Activated naive CD4-positive, alpha-beta T cell treated with anti-CD3 and anti-CD28 coated beads, Interleukin-2, amount 10 ng/mL, durations not matched to agents 7 days and 5 days (primary cell): ENCODE measurements at places on chromosomes 4 and X.
A peak's percentile ranks its signal among the peaks of the same experiment; 100 is the strongest.

DNA sequence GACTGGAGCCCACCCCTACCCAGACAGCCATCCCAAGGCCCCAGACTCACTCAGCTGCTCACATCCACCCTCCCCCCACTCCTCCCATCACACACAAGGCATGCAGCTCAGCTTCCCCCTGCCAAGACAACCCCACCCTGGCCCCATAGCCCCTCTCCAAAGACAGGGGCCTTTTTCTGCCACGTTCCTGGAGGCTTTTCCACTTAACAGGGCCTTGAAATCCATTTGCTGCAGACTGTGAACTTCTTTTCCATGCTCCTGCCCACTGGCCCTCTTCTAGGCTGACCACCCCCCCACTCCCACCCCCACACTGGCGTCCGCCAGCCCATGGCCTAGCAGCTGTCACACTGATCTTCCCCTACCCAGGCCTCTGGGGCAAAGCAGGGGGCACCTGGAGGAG lies 76.0 kb downstream of the PJA1 start:
- no peak for DNase-seq

DNA sequence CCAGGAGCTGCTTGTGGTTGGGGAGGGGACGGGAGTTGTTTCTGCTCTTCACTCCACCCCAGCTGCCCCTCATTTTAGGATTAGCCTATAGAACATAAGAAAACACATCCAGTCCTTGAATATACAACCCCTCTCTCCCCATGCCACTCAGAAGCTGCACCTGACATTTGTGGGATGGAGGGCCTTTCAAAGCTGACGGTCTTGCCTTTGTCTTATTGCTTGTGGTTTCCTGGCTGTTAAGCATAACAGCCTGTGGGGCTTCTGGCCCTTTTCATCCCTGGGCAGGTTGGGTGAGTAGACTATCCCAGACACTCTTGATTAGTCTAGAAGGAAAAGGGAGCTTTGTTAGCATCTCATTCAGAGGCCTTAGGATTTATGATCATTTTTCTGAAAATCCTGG lies 407.6 kb upstream of the BOD1L1 start:
- no peak for DNase-seq

DNA sequence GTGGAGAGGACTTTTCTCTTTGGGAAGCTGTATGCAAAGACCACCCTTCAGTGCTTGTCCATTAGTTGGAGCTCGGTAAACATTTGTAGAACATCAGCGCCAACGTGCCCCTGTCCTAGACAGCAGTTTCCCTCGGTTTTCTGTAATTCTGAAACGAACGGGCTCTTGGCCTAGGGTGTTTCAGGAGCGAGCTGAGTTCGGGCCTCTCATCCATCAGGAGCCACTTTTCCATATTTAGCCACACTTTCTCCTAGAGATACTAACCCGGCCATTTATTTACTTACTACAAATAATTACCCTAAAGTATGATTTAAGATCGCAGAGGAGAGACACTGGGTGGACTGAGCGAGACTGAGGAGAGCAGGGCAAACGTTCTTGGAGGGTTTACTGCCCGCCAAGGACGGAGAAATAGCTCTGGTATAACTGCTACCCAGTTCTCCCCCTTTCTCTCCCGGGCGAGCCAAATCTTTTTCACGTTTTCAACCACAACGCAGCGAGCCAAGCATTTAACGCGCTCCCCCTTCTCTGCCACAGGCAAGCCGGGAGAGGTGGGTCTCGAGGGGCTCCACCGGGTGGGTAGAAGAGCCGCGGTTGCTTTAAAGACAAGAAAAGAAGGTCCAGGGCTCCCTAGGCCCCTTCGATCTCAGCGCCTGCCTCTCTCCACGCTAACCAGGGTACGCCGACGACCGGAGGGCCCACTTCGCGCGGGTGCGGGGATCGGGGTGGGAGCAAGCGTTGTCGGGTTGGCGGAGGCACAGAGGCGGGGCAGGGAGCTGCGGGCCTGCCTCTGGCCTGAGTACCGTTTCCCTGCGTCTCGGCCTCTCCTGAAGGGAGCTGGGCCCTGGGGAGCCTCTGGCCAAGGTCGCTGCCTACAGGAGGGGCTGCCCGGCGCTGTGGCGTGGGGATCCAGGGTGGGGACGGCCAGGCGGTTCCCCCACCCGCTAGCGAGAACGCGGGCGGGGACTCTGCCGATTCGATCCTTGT lies 10.8 kb upstream of the PITX2 start:
- DNase-seq: no peak

- DNase-seq: no peak
These were observed 49.7 kb downstream of the XIAP start for GRCh38 chrX:123909523-123909922.

GRCh38 chr4:38531141-38531727 lies 132.8 kb upstream of the KLF3 start:
- no peak for DNase-seq

DNA sequence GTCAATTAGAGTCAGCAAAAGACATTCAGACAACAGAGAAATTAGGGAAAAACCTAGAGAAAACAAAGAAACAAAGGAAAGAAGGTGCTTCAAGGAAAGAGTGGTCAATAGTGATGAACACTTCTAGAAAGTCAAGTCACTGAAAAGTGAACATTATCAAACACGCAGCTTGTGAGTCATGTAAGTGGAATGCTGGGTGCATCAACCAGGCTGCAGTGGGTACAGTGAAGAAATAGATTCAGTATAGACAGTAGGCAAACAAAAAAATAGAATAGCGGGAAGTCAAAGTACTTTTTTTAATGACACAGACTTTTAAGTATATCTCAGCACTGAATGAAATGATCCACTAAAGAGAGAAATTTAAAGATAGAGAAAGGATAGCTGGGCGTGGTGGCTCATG lies 245.8 kb downstream of the ARHGAP24 start:
- no peak for DNase-seq

DNA sequence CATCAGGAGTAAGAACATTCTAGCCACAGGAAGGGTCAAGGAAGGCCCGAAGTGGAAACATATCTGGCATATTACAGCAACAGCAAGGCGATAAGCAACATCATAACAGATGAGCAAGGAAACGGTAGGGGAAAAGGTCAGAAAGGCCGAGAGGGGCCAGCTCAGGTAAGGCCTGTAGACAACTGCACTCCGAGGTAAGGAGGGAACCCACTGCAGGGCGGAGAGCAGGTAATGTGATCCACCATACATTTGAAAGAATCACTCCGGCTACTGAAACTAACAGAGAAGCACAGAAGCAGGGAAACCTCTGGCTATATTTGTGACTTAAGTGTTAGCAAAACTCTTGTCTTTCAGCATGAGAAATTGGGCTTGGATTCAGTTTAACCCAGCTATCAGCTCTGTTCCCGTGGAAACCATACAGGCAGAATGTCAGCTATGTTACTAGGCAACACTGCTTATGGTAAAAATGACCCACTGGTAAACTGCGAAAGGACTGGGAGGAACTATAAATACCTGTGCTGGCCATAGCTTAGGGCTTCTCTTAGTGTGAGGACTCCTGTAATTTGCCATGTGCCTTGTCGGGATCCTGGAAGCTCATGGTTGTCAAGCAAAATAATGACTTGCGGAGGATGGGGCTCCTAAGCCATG lies 31.0 kb downstream of the FRYL start:
- no peak for DNase-seq

DNA sequence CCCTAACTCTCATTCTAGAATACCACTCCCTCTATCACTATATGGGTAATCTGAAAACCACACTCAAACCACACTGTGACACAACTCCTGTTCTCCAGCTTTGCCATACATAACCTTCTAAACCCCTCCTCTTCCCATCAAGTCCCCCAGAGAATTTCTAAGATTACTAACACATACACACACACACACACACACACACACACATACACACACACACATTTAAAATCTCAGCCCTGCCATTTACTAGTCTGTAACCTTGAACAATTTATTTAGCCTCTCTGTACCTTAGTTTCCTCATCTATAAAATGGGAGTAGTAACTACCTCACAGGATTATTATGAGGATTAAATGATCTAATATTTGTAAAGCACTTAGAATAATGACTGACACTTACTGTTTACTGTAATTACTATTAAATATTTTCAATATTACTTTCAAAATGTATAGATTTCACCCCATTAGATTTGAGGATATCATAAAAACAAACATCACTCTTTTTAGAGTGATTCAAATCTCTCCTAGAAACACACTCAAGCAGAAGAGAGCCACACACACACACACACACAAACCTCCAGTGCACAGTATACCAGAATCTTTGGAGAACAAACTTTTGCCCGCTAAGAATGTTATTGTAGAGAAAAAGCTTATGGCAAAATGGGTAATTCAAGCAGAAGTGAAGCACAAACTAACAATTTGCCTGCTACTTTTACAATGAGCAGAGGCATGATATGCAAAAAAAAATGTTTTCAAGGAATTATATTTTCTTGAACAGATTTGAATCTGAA lies 3.8 kb downstream of the ANKRD50 start:
- DNase-seq: no peak

DNA sequence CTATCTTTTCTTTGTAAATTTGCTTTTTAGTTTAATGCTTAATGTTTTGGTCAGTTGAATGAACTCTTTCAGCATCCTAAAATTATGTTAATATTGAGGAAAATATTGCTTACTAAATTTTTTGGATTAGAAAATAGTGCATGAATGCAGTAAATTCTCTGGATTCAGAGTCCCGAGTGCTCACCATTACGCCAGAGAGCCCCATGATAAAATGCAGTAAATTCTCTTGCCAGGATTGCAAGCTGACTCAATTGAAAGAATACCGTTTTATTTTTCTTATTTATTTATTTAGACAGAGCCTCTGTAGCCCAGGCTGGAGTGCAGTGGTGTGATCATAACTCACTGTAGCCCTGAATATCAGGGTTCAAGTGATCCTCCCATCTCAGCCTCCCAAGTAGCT lies 60.9 kb upstream of the ENPEP start:
- DNase-seq: no peak

- DNase-seq: no peak
These were observed 67.2 kb upstream of the FRAS1 start for GRCh38 chr4:77989968-77990367.

- peak; percentile 23 for DNase-seq
These were observed 248.1 kb downstream of the C4orf33 start for GRCh38 chr4:129344058-129344457.

GRCh38 chr4:186058980-186059316 lies 10.0 kb upstream of the TLR3 start:
- DNase-seq: no peak

- no peak for DNase-seq
These were observed 2.4 kb upstream of the MORF4L2 start for GRCh38 chrX:103688946-103689345.

- DNase-seq: peak; percentile 69
These were observed 4.8 kb downstream of the SH3BP2 start for GRCh38 chr4:2797545-2798305.

GRCh38 chrX:21469071-21469470 lies 94.9 kb downstream of the CNKSR2 start:
- DNase-seq: no peak

GRCh38 chrX:14964500-14964899 lies 91.3 kb downstream of the MOSPD2 start:
- no peak for DNase-seq

- no peak for DNase-seq
These were observed 1018.3 kb upstream of the GRID2 start for GRCh38 chr4:91285487-91285886.

DNA sequence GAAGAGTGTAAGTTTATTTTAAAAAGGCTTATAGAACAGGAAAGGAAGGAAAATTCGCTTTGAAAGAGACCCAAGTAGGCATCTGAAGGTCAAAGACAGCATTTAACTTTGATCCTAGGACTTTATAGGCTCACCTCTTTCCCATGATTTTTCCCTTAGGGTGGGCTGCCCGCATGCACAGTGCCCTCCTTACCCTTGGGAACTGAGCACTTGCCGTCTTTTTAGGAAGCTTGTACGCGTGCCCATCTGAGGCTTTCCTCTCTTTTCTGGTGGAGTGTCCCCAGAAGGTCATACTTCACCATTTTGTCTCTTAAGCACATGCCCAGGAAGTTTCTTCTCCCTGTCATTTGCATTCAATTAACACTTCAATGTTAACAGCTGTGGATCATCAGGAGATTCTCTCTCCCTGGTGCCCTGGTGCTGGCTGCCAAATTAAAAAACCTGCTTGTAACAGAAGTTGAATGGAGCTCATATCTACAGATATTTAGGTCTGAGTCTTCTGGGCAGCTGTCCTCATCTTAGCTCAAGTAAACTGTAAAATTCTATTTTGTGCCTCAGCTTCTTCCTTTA lies 38.4 kb upstream of the IL9R start:
- DNase-seq: no peak

DNA sequence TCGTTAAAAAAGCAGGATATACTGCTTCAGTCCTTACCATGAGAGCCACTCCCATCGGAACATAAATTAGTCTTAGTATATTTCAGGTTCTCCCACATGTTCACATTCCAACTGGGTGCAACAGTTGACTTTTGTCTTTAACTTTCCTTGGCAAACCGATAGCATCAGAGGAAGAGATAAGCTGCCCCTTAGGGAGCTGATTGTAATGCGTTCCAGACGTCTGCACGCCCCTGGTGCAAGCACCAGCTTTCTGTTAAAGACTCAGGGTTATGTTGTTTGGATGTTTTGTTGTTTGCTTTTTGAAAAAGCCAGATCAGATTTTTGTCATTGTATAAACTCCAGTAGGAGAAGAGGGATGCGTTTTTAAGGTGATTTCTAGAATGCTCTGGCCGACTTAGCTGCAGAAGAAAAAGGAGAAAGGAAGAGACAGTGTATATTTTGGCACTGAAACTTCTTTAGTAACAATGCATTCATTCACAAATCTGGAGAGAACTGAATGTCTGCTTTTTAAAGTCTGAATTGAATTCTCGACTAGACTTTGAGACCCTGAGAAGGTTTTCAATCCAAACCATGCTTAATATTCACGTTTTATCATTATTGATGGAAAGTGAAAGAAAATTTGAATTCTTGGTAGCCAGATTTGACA lies 160.9 kb downstream of the CBR4 start:
- DNase-seq: no peak

DNA sequence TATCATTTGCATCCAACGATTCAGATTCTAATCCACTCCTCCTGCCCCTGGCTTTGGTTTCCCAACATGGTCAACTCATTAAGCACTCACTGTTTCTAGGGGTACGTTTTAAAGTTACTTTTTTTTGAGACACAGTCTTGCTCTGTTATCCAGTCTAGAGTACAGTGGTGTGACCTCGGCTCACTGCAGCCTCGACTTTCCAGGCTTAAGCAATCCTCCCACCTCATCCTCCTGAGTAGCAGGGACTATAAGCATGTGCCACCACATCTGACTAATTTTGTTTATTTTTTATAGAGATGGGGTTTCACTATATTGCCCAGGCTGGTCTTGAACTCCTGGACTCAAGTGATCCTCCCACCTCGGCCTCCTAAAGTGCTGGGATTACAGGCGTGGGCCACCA lies 48.9 kb downstream of the TMEM156 start:
- no peak for DNase-seq

DNA sequence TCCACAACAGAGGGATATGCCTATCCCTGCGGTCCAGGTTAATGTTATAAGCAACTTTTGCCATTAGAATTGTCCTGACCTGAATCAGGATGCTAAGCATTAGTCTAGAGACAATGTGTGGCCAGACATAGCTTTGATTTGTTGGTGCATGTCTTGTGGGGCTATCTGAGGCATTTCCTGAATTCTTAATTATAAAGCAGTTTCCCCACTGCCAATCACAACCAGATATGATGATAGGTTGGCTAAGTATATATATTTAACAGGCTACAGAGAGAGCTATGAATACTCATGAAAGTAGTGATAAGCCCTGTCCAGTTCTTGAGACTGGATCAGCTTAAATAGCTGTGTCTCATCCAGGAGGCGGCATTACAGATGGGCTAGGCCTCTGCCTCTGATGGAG lies 37.8 kb upstream of the ZNF81 start:
- DNase-seq: no peak
